HEK293T (cell line): ENCODE measurements at places on chromosomes 4 and X.

DNA sequence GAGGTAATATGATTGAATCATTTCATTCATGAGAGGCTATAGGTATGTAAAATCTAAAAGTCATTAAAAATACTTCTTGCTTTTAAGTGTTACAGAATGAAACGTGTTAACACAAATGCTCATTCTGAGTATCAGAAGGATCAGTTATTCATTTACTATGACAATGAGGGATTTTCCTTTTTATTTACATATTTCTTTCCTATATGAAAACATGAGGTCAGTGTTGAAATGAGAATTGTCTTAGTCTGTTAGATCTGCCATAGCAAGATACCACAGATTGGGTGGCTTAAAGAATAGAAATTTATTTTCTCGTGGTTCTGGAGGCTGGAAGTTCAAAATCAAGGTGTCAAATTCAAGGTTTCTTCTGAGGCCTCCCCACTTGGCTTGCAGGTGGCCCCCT is 181.2 kb downstream of the ARHGAP10 start:
- no peak for DNase-seq

DNA sequence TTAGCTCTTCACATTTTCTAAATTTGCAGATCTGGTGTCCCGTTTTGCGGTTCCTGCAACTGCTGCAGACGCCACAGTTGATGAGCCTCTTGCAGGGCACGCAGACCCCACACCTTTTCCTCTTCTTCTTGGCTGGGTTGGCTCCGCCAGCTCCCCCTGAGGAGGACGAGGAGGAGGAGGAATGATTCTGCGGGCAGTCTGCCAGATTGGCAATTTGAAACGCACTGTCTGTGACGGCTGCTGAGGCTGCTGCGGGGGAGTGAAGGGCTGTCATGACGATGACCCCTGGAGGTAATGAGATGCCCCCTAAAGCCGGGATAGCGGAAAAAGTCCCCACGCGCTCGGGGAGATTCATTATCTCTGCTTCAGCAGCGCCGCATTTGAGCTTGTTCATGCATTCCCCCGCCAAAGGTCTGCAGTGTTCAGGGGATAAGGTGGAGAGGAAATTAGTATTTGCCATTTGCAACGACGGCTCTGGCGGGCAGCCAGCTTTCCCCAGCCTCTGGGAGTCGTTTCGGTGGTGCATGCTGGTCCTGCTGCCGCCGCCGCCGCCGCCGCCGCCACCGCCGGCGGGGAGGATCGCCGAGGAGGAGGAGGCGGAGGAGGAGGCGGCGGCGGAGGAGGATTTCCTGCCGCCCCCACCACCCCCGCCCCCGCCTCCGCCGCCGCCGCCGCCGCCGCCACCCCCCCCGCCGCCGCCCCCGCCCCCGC is 3.8 kb downstream of the CXXC4 start:
- DNase-seq = peak; percentile 58

- no peak for DNase-seq
These were observed 1993.8 kb downstream of the ARAP2 start for GRCh38 chr4:34250562-34250961.

GRCh38 chr4:157978680-157979361 is 194.0 kb downstream of the GASK1B start:
- DNase-seq = peak; percentile 65

GRCh38 chrX:68932611-68933010 is 103.8 kb downstream of the EFNB1 start:
- no peak for DNase-seq

DNA sequence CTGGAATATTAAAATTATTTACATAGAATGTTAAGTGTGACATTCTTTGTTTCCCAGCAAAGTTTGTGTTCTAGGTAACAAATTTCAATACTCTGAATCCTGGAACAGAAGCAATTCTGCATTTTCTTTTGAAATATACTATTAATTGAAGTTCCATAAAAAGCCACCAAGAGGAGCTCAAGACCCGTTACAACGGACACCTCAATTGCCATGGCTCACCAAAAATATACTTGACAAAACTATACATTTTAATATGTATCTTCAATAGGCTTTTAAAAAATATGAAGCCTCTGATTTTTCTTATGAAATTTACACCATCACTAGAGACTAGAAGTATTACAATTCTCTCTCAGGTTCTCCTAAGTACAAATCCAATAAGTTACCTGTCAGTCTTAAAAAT is 111.4 kb downstream of the NYX start:
- peak; percentile 32 for DNase-seq

DNA sequence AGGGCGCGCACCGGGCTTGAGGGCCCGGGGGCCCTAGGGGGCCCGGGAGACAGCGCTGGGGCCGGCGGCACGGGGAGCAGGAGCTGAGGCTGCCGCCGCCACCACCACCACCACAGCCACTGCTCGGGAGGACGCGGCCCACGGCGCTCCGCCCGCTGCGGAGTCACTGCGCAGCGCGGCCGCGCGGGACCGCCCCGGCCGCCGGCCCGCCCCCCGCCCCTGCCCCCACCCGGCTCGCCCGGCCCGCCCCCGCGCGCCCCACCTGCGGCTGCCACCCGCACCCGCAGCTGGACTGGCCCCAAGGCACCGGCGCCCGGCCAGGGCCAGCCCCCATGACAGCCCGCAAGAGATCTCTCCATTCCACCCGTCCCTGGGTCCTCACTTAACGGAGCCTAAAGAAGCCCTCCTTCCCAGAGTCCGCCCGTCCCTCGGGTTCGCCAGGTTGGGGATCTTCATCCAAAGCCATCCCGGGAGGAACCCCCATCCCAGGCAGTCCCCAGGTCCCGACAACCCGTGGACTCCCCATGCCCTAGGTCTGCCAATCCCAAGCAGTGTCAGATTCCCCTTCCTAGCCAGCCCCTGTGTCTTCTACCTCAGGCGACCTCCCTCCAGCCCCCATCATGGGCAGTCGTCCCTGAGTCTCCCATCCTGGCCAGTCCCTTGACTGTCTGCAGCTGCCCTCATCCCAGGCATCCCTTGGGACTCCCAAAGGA is 40.0 kb upstream of the IQSEC2 start:
- DNase-seq = no peak

GRCh38 chrX:132532913-132533312 is 44.1 kb upstream of the MBNL3 start:
- DNase-seq = no peak
